ENCODE measurements at places on chromosomes 5 and 9. TPM values are rescaled to one million over a fixed set of nuclear protein-coding genes. Genes with fewer than 3 reads are reported as not detected.

Gene CMBL
- 60.2 TPM for polyA plus RNA-seq

Gene GCNT4
- polyA plus RNA-seq, result 23.8 TPM

Gene SLC6A3
- polyA plus RNA-seq, result 0.64 TPM

Gene MOB3B
- polyA plus RNA-seq, result 26.9 TPM

Gene CCNJL
- polyA plus RNA-seq, result 7.9 TPM

Gene CTNND2
- polyA plus RNA-seq, result 1.9 TPM

Gene ANKRD20A1
- 2.2 TPM for polyA plus RNA-seq

Gene HABP4
- polyA plus RNA-seq, result 20.9 TPM

Gene OTP
- not detected for polyA plus RNA-seq

DNA sequence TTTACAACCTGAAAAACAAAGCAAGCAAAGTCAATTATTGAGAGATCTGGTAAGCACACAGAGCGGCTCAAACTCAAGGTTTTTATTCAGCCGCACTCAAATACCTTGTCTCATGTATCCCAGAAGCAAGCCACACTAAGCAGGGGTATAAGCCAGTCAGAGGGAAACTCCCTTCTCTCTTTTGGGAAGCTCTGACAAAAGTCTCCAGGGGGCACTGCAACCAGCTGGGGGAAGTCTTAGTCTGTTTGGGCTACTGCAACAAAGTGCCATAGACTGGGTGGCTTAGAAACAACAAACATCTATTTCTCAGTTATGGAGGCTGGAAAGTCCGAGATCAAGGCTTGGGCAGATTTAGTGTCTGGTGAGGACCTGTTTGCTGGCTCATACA is 246.0 kb downstream of the ENC1 start:
- no peak for DNase-seq

DNA sequence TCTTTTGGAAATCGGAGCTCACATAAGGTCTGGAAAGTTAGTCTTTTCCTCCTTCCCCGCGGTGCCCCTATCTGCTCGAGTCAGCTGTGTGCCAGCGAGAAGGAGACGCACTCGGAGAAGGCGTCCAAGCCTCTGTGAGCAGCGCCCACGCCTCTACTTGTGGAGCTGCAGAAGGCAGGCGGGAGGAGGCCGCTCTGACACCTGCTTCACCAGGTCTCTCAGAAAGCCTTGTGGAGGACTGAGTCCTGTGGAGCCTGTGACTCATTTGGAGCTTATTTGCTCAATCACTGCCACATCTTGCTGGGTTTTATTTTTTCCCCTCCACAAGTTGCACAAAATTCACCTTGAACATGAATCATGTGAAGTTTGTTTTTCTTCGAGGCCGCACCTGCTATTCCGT is 117.5 kb downstream of the IRX2 start:
- no peak for DNase-seq

GRCh38 chr5:32088214-32088613 is 85.9 kb downstream of the GOLPH3 start:
- DNase-seq, result no peak

GRCh38 chr9:128615571-128615970 is 41.1 kb downstream of the DYNC2I2 start:
- no peak for DNase-seq

GRCh38 chr9:107711542-107711941 is 222.0 kb upstream of the KLF4 start:
- DNase-seq, result no peak

- DNase-seq, result no peak
Measured at GRCh38 chr9:76906647-76906975, 697 bp upstream of the PRUNE2 start.

GRCh38 chr5:86536396-86536795 is 81.3 kb upstream of the COX7C start:
- no peak for DNase-seq

GRCh38 chr5:3362606-3362910 is 233.1 kb upstream of the IRX1 start:
- DNase-seq, result no peak

DNA sequence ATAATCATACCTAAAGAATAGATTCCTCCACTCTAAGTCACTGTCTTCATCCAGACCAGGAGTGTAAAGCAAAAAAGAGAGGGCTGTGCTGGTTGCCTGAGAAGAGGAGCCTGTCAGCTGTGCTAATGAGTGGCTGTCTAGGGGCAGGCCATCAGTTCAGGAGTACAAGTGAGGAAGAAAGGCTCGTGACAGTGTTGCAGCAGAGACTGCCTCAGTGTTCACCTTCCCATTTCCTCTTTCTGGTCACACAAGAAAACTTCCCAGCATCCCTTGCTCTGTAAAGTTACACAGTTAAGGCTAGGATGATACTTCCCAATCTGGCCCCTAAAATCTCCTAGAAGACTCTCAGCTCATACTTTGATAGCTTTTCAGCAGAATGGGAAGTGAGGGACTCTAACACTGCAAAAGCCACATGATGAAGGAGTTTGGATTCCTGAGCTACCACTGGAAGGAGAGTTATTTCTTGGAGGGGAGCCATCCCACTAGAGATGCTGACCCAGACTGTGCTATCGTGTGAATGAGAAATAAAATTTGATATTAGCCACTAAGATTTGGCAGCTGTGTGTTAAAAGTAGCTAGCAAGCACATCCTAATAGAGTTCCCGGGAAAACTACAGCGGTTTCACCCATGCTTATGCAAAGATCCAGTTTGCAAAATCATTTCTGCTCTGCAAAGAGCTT is 67.1 kb downstream of the ADAMTS12 start:
- no peak for DNase-seq

- DNase-seq, result no peak
Measured at GRCh38 chr9:84917366-84918070, 248.0 kb downstream of the NTRK2 start.

DNA sequence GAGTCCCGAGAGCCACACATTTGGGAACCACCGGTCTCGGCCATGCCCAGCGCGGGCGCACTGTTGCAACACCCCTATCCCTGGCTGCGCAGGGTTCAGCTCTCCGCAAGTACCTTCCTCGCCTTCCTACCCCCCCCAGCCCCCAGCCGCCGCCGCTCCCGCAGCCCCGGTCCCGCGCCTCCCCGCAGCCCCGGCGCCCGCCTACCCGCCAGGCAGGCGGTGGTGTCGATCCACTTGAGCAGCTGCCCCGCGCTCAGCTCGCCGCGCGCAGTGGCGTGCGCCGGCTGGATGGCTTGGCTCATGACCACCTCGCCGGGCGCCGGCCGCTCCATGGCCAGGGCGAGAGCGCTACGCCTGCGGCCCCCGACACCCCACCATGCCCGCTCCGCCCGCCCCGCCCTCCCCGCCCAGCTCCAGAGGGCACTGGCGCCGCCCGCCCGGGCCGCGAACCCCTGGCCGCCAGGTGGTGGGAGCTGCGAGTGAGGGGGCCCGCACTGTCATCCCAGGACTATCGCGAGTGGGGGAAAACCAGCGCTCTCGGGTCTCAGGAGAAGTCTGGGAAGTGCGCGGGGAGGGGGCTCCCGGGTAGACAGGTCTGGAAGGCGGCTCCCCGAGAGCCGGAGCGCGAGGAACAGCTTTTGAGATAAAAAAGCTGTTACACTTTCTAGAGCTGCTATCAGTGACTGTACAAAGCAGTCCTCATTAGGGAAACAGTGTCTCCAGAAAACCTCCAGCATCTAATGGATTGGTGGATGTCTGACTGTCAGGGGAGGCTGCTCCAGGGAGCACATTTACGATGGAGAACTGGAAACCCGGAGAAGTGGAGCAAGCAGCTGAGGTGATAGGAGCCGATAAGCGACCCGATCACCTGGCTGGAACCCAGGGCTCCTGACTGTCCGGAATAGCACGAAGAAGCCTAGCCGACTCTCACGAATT is at the start of gene ACOT12:
TSS of gene ACOT12 (minus strand) at position 352 of the 936 bp plus-strand sequence. CDS start at position 332, 20 bp downstream.
- no peak for DNase-seq

DNA sequence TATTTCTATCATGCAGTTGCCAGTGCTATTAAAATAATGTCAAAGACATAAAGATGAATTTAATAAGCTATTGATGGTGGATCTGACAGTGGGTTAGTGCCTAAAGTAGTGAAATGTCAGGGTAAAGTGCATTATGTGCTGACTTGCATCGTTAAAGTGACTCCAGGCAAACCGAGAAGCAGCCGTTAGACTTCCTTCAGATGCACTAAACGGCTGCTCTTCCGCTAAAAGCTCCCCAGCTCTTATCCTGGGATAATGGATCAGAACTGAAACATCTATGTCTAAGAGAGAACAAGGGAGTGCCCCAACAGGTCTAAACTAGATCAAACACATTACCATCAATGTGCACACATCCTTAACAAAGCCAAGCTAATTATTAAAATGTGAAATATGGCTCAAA is 468.2 kb downstream of the NTRK2 start:
- no peak for DNase-seq

DNA sequence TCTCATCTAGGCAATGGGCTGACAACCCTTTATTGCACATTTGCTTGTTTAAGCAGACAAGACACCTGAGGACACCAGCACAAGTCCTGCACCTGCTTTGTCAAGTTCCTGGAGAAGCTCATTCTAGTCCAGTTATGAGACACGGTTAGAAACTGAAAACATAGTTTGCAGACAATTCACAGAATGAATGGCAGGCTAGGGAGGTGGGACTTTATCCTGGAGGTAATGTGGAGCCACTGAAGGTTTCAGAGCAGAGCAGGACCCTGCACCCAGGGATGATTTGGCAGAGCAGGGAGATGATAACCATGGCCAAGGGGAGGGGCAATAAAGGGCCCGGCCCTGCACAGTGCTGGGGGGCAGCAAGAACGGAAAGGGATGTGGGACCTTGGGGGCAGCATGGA is 50.7 kb upstream of the SLC25A51 start:
- DNase-seq, result no peak

DNA sequence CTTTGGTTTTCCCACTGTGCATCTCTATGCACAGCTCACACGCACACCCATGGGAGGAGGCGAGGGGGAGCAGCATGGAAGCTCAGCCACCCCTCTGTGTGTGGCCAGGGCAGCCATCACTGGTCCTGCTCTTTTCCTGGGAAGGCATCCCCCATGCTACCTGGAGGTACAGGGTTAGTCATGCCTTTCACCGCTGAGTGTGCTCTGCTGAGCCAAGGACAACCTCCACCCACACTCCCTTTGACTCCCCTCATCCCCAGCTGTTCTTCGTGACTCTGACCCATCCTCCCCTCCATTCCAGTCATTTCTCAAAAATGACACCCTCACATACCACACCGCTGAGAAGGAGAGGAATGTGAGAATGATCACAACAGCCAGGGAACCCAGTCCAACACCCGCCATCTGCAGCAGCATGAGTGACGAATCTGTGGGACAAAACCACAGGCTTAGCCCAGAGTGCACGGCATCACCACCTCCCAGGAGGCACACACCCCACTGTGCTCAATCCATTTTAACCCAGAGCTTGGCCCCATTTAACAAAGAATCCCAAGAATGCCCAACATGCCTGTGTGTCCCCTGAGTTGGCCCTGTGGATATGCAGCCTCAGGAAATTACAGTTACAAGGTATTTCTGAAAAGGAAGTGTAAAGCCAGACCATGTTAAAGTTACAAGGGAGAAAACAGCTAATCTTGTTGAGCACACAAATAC is 133.4 kb downstream of the SUSD1 start:
- DNase-seq, result no peak

DNA sequence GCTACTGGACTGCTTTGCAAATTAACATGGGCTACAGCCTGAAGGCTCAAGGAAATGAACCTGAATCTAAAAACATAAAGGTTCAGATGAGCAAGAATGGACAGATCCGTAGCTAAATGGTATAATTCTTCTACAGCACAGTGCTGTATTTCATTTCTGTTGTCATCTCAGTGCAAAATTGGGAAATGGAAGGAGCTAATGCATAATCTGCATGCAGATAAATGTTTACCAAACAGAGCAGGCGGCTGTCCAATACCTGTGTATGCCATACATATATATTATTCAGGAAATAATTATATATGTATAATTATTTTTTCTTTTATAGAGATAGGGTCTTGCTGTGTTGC is 4.3 kb upstream of the HSPA9 start:
- no peak for DNase-seq

DNA sequence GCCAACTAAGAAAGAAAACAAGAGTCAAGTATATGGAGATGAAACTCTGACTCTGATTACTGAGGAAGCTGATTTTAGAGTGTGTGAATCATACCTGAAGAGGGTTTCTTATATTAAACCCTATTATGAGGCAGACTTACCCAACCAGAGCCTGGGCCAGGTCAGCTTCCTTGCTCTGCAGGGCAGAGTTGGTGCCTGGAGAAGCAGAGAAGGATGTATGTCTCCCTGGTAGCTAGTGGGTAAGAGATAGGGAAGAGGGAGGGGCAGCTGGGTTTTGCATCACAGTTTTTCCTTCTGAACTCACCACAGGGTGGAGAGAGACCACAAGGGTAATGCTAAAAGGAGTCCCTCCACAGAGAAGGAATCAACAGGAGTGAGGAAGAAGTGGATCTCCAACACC is 104.1 kb downstream of the CMYA5 start:
- no peak for DNase-seq

GRCh38 chr5:132733499-132734148 is 3.7 kb downstream of the KIF3A start:
- no peak for DNase-seq

DNA sequence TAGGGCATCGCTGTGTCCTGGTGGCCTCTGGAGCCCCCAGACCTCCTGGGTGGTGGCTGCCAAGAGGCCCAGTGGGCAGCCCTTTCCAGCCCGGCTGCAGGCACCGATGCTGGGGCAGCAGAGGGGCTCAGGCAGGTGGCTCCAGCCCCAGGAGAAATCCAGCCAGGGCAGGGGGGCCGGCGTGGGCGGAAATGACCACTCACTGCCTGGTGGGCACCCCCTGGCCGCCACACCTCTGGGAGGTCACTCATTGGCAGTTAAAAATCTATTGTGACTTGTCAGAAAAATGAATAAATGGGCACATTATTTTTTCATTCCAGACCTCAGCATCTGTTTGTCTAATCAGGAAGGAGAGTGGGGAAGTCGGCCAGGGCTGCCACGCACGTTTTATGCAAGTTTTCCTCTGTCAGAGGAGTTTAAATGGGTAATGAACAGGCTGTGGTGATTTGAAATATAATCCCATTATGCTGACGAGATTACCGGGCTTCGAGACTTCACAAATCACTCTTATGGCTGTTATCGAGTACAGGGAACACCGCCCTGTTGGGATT is 171.9 kb downstream of the GAPVD1 start:
- DNase-seq, result no peak

GRCh38 chr5:143481697-143482531 is 78.4 kb upstream of the NR3C1 start:
- DNase-seq, result no peak

DNA sequence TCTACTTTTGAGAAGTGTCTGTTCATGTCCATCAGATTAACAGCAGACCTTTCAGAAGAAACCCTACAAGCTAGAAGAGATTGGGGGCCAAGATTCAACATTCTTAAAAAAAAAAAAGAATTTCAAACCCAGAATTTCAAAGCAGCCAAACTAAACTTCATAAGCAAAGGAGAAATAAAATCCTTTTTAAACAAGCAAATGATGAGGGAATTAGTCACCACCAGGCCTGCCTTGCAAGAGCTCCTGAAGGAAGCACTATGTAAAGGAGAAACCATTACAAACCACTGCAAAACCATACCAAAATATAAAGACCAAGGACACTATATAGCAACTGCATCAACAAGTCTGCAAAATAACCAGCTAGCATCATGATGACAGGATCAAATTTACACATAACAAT is 124.6 kb upstream of the PDE4D start:
- no peak for DNase-seq

GRCh38 chr5:145924849-145925248 is 11.5 kb upstream of the SH3RF2 start:
- DNase-seq, result no peak
